ENCODE measurements at places on chromosomes 16 and 17. TPM values are rescaled to one million over a fixed set of nuclear protein-coding genes. Genes with fewer than 3 reads are reported as not detected.

GRCh38 chr17:39026980-39027451 is 59.8 kb upstream of the FBXO47 start:
- no peak for DNase-seq

GRCh38 chr17:75875182-75875939 is 3.0 kb downstream of the TRIM47 start:
- DNase-seq, result no peak

DNA sequence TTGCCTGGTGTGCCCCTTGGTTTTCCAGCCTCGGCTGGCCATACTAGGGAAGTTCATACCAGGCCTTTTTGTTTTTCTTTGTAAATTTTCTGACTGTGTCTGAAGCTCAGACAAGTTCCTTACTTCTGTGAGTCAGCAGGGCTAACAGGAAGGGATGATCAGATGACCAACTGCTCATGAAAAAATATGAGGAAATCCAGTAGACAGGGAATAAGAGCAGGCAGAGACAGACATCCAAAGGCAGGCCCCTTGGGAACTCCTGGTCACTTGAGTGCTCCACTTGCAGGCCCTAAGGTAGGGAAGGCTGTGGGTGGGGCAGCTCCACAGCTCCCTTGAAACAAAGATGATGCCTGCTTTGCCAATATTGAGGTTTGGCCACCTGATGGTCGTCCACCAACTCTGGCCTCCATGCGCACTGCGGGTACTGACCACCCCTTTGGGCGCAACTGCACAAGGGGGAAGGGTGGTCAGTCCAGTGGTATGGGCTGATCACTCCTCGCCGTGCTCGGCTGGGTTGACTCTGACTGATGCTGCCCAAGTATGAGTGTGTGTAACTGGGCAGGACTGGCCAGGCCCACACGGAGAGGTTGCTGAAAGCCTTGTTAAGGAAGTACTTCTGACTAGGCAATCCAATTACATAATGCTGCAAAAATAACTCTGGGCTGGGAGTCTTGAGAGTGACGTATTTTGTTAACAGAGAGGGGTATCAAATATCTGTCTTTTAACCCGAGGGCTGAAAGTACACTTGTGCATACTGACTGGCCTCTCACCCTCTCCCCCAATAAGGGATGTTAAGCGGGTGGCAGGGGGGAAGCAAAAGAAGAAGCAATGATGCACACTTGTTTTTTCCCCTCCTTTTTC is 20.8 kb upstream of the ZFHX3 start:
- DNase-seq, result peak; percentile 75

GRCh38 chr17:48016112-48016511 is 21.5 kb downstream of the COPZ2 start:
- DNase-seq, result no peak

GRCh38 chr17:77421630-77421972 is 280.8 kb downstream of the SEC14L1 start:
- no peak for DNase-seq

DNA sequence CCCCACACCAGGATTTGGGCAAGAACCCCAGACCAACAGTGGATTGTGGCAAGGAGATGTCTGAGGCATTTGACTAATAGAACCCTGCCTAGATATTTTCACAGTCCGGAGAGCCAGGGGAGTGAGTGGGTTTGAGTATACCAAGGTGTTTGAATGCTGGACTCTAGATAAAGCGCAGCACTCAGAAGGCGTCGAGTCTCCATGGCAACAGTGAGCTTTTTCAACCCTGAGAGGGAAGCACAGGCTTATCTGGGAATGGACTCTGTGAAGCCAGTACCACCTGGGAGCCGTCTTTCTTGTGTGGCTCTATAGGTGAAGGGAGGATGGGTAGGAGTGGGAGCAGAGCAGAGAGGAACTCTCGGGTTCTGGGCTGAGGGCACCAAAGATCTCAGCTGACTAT is 147.0 kb downstream of the SHISA6 start:
- no peak for DNase-seq

DNA sequence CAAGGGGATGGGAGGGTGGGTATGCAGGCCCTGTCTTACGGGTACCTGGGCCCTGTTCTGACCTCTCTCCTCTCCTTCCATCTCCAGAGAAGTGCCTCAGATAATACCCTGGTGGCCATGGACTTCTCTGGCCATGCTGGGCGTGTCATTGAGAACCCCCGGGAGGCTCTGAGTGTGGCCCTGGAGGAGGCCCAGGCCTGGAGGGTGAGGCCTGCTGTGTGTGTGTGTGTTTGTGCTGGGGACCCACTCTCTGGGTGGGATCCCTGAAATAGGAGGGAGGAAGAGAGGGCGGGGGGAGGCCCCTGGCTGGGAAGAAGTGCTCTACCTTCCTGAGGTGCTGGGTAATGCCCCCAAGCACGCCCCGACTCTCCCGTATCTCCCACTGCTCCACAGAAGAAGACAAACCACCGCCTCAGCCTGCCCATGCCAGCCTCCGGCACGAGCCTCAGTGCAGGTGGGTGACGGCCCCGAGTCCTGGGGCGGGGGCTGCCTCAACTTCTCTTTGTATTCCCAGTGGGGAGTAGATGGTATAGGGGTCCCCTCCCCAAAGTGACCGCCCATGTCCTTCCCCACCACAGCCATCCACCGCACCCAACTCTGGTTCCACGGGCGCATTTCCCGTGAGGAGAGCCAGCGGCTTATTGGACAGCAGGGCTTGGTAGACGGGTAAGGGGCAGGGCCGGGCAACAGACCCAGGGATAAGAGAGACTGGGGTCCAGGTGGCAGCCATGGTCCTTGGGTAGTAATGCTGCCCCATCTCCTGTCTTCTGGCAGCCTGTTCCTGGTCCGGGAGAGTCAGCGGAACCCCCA is 7.8 kb downstream of the GRB7 start:
- no peak for DNase-seq

GRCh38 chr17:61150686-61151299 is 248.8 kb upstream of the TBX2 start:
- no peak for DNase-seq

GRCh38 chr17:61395983-61396585 is 3.6 kb upstream of the TBX2 start:
- DNase-seq, result no peak

GRCh38 chr16:660459-661183 is 7.3 kb upstream of the RHOT2 start:
- DNase-seq, result peak; percentile 90

DNA sequence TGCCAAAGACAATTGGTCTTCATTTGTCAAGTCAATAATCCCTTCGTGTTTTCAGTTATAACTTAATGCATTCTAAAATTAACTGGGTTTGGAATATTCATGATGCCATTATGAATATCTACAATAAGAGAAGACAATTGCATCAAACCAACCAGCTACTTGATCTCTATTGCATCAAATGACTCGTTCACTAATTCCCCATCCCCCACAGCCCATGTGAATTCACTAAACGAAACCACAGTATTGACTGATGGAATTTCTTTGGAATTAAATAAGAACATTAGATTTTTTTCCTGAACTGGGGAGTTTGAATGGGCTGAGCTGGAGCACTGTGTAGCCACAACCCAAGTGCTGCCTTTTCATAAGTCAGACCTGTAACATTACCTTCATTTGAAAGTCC is 65.3 kb downstream of the HS3ST3B1 start:
- no peak for DNase-seq

DNA sequence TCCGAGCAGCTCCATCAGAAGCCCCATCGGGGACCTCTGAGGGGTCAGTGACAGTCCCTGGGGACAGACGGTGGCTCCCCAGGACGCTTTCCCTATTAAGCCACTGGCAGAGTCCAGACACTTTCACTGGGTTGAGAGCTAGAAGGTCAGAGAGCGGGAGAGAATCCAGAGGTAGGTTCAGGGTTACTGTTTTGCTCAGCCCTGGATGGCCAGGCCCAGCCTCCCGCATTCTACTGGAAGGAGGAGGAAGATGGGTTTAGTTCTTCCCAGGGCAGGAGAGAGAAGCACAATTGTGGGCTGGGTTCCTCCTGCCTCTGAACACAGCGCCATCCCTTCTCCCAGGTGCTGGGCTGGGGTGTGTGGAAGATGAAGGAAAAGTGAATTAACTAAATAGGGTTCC is 452.8 kb downstream of the SLC39A11 start:
- DNase-seq, result no peak

DNA sequence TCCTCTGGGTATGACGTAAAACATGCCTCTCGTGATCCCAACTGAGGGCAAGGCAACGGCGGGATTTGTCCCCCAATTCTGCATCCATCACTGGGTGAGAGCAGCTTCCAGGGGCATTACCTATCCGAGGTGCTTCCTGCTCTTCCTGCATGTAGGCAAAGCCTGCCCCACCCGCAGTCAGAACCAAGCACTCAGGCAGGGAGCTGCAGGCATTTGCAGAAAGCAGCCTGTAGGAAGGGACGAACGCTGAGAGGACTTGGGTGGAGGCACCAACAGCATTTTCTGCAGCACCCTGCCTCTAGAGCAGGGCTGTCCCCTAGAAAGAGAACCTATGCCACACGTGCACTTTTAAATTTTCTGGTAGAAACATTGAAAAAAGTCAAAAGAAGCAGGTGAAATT is 5.5 kb downstream of the BCO1 start:
- no peak for DNase-seq

DNA sequence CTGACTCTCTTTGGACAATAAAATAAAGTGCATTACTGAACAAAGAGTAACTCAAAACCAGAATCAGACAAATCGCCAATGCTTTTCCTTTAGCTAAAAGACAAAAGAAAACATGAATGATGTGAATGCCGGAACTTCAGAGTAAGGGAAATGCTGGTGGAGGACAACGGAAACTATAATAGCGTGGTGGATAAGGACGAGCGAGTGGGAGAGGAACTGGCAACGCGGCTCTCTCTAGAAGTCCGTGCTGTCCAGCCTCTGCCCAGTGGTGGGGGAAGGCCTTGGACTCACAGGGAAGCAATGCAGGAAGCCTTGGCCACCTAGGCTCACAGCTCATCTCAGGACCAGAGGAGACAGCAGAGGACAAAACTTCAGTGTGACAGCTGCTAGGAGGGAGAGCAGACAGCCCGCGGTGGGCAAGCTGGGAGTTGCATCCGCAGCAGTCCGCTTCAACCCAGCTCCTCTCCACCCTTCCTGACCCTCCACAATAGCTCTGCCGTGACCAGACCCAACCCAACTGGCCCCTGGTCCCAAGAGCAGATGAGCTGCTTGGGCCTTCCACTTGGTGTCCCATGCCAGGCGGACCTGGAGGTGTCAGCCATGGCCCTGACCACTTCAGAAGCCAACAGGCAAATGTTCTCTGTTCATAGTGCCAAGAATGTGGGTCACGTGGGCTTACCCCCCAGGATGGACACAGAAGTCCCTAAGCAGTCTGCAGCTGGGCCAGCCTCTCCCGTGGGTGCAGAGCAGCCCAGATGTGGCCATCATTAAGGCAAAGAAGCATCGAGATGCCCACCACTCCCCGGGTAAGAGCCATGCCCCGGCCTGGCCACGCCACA is 5.3 kb upstream of the FAAP100 start:
- no peak for DNase-seq

GRCh38 chr17:57553526-57553925 is 191.6 kb downstream of the CCDC182 start:
- DNase-seq, result no peak

- DNase-seq, result no peak
Measured at GRCh38 chr17:78079253-78079652, 49.3 kb downstream of the TMC6 start.

DNA sequence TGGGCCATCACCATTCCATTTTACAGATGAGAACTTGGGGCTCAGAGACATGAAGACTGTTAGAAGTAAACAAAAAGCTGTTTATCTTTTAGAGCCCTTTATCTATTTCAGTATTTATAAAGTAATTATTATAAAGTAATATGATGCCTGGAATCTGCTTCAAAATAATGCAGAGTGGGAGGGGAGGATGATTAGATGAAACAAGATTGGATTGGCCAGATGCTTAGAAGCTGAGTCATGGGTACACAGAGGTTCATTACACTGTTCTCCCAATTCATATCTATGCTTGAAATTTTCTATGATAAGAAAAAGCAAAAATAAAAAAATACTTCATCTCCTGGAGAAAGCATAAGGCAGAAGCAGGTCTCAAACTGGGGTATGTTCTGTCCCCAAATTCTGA is 29.4 kb downstream of the TOM1L2 start:
- no peak for DNase-seq

GRCh38 chr16:8436931-8437330 is 153.4 kb downstream of the TMEM114 start:
- no peak for DNase-seq

GRCh38 chr17:44113868-44114840 is 9.3 kb downstream of the HDAC5 start:
- DNase-seq, result no peak

- DNase-seq, result no peak
Measured at GRCh38 chr16:22933173-22933572, 119.2 kb downstream of the HS3ST2 start.

DNA sequence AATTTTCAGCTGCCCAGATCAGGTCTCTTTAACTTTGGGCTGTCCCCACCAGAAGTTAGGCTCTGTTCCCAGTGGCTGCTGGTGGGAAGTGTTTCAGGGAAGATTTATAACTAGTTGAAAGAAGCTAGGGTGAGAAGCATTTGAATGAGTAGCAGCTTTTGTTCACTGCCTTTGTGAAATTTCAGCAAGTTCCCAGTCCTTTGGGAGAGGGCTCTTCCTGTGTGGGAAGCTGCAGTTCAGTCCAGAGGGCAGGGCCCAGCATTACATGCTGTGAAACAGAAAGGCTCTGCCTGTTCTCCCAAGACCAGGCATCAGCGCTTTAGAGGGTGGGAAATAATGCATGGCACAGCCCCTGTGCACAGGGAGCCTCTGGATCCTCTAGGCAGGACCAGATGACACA is 17.8 kb downstream of the PROCA1 start:
- DNase-seq, result no peak

DNA sequence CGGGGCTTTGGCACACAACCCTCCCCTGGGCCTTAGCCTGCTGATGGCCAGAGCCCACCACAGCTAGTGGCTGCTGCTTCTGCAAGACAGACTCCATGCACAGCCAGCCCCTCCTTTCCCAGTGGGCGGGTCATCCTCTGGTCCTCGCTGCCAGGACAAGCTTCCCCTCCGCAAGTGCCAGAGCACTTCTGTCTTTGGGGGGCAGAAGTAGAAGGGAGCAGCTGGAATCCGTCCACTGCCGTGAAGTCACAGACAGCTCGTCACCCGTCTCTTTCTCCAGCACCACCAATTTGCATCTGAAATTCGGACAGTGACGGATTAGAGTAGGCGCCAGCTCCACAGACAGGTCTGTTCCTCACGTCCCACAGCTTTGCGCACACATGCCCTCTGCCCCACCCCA is 31.3 kb upstream of the NAT9 start:
- no peak for DNase-seq

Gene TPSB2
- not detected for total RNA-seq

Gene CHAD
- total RNA-seq, result not detected

Gene SRCIN1
- total RNA-seq, result 2.8 TPM

Gene AXIN2
- total RNA-seq, result 0.06 TPM

Gene ARRB2
- 32.9 TPM for total RNA-seq

Gene C1QL1
- total RNA-seq, result 0.84 TPM

Gene SECTM1
- 13.0 TPM for total RNA-seq

Gene MEAK7
- 10.0 TPM for total RNA-seq

Gene GPR179
- total RNA-seq, result 0.05 TPM

Gene ZNF263
- total RNA-seq, result 59.5 TPM

Gene TNFSF12
- 8.1 TPM for total RNA-seq

Gene GRAPL
- total RNA-seq, result not detected

Gene BCO1
- not detected for total RNA-seq
